MG63 (cell line): ENCODE measurements at places on chromosomes 2 and 18. TPM values are rescaled to one million over a fixed set of nuclear protein-coding genes. Genes with fewer than 3 reads are reported as not detected.

GRCh38 chr18:67232406-67232805 lies 284.1 kb downstream of the DSEL start:
- peak; percentile 6 for DNase-seq

DNA sequence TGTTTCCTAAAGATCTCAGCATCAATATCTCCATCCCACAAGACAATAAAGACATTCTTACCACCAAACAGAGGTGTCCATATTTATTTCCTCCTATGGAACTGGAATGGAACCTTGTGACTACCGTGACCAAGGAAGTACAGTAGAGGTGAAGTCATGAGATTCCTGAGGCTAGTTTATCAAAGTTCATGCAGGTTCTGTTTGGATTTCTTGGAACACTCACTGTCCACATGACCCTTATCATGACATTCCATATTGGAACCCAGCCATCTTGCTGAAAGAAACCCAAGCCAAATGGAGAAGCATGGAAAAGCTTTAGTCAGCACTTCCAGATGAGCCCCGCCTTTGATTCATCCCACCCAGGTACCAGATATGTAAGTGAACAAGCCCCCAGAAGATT lies 516.0 kb upstream of the POU3F3 start:
- no peak for DNase-seq

GRCh38 chr2:186126181-186126580 lies 359.9 kb upstream of the ZC3H15 start:
- DNase-seq = peak; percentile 67

GRCh38 chr2:190514676-190515075 lies 19.8 kb downstream of the NEMP2 start:
- no peak for DNase-seq

DNA sequence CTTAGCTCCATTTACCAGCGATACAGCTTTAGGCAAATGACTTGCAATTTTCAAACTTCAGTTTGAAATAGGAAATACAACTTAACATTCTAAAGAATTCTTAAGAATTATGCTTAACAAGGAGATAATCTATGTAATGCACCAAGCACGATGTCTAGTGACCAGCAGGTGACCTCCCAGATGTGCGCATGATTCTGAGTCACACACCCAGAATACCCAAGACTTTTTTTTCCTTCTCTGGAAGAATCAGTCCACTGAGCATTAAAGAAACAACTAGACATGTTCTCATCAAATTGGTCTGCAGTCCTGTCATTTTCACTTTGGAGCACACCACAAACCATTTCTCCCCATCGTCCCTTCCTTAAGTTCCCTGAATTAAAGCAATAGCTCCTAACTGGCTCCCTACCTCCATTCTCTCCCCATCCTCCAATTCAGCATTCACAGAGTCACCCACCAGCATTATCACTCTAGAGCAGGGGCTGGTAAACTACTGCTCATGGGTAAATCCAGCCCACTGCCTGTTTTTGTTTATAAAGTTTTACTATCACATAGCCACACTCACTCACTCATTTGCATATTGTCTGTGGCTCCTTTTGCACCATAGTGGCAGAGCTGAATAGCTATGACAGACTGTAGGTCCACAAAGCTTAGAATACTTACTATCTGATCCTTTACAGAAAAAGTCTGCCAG lies 13.2 kb downstream of the EVA1A start:
- DNase-seq = no peak

GRCh38 chr2:39689272-39689841 lies 23.6 kb downstream of the TMEM178A start:
- DNase-seq = no peak

RFX8 gene
- not detected in 2 replicates for total RNA-seq

- DNase-seq = peak; percentile 68
Observed at GRCh38 chr2:65349863-65350262, 82.5 kb downstream of the SPRED2 start.

- DNase-seq = no peak
Observed at GRCh38 chr2:92073036-92073814, 2798.0 kb upstream of the TEKT4 start.
